Effector CD4-positive, alpha-beta T cell (primary cell): ENCODE measurements at places on chromosomes 7 and 10.

DNA sequence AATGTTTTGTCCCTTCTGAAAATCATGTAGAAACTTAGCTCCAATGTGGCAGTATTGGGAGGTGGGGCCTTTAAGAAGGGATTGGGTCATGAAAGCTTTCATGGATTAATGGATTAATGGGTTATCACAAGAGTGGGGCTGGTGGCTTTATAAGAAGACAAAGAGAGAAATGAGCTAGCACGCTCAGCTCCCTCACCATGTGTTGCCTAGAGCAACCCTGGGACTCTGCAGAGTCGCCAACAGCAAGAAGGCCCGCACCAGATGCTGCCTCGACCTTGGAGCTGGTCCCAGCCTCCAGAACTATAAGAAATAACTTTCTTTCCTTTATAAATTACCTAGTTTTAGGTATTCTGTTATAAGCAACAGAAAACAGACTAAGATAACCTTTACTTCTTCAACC lies 74.9 kb upstream of the HECW1 start:
- no peak for DNase-seq

- no peak for DNase-seq
These were observed 33.5 kb upstream of the ADAM12 start for GRCh38 chr10:126421756-126422256.

DNA sequence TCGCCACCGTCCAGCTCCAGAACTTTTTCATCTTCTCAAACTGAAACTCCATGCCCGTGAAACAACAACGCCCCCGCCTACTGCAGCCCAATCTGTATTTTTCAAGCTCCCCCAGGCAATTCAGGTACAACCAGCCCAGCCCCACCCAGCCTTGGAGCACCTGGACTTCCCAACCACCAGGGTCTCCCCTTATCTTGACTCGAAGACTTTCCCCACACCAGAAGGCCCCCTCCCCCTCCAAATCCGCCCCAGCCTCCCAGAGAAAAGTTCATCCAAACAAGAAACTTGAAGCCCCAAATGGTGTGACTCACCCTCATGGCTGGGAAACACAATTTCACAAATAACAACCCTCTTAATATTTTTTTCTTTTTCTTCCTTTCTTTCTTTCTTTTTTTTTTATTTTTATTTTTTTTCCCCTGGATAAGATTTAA lies 10.6 kb downstream of the ZCCHC24 start:
- no peak for DNase-seq

GRCh38 chr7:138538518-138538917 lies 78.5 kb downstream of the TRIM24 start:
- DNase-seq, result no peak
